Pancreas (tissue), 10 donors: ENCODE measurements at places on chromosomes 5 and 9. TPM values are rescaled to one million over a fixed set of nuclear protein-coding genes. Genes with fewer than 3 reads are reported as not detected.
A peak's percentile ranks its signal among the peaks of the same experiment; 100 is the strongest.

Gene SAXO1
- not detected for total RNA-seq

Gene PLCXD3
- total RNA-seq = 0.79 TPM

DNA sequence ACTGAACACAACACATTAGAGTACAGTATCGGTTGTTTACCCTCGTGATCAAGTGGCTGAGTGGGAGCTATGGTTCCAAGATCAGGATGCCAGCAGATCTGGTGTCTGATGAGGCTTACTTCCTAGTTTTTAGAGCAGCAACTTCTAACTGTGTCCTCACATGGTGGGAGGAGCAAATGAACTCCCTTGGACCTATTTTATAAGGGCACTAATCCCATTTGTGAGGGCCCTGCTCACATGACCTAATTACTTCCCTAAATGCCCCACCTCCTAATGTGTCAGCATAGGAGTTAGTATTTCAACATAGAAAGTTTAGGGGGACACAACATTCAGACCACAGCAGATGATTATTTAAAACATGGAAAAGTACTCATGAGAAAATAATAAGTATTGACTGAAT lies 111.8 kb downstream of the GCNT1 start:
- no peak for DNase-seq
- H3K4me1 ChIP-seq = no peaks in the 10 kb centered on the region
- H3K4me3 ChIP-seq = no peak overlapping the region
- H3K27me3 ChIP-seq = no peaks in the 10 kb centered on the region

DNA sequence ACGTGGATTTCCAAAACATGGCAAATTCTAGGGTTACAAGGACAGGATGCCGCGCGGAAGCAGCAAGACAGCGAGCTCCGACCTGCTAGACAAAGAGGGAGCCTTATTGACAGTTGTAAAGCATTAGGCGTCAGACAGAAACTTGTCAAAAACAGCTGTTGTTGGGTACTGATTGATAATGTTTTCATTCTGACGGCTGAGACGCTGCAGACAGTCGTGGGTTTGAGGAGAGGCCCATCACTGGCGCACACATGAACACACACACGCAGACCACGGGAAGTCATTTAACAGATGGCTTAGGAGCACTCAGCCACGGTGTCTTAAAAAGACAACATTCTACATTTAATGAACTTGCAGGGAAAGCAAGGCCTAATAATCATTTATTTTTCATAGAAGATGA lies 324.0 kb downstream of the NDUFS4 start:
- peaks cover 5% of the 10 kb centered on the region for H3K36me3 ChIP-seq
- no peaks in the 10 kb centered on the region for H3K27me3 ChIP-seq
- H3K27ac ChIP-seq = no peak overlapping the region
- no peaks in the 10 kb centered on the region for H3K4me1 ChIP-seq

DNA sequence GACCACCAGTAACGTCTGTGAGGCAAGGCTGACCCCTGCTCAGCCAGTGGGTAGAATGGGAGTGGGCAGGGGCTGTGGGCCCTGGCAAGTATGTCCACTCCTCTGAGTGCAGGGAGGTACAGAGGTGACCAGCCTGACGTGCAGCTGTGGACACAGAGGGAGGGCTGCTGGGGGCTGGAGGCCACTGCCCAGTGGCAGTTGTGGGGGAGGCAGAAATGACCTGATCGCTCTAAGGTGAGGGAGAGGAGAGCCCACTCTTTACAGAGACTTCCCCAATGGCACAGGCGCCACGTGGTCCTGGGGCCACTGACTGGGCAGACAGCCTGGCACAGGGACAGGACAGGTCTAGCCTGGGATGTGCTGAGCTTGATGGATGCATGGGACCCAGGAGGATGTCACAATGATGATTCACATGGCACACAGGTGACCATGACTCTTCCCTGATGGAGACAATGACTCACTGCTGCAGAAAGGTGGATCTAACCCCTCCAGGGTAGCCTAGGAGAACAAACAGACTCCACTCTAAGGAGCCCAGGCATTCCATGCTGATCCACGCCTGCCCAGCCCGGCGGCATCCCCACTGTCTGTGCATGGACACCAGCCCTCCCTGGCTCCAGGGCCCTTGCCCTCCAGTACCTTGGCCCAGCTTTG lies 7.7 kb downstream of the LPCAT1 start:
- no peak for DNase-seq
- no peaks in the 10 kb centered on the region for H3K4me1 ChIP-seq
- H3K27ac ChIP-seq = no peak overlapping the region
- no peaks in the 10 kb centered on the region for H3K36me3 ChIP-seq
- no peak overlapping the region for H3K4me3 ChIP-seq

DNA sequence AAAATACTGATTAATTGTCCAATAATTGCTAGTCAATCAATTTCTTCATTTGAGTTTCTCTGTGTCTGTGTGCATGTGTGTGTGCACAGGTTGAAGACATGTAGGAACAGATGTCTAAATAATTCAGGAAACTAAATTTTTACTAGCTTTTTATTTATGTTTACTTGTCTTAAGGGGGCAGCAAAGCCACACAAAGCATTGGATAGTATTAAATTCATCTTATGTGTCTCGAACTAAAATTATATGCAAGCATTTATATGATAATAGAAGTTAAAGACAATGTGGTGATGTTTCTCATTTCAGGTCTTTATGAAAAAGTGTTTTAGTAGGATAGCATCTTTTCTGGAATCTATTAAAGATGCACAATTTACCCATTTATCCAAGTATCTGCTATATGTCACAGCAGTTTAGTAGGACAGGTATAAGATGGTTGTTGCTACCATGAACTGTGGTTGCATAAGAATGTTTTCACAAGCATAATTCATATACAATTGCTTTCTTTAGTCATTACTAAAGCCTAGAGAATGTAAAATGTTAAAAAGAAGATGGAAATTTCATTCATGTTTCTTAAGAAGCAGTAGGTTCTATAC lies 784.6 kb upstream of the NUDT12 start:
- H3K36me3 ChIP-seq = no peaks in the 10 kb centered on the region
- no peak overlapping the region for H3K4me3 ChIP-seq
- no peaks in the 10 kb centered on the region for H3K4me1 ChIP-seq
- H3K27ac ChIP-seq = no peak overlapping the region
- no peaks in the 10 kb centered on the region for H3K27me3 ChIP-seq
- DNase-seq = no peak

DNA sequence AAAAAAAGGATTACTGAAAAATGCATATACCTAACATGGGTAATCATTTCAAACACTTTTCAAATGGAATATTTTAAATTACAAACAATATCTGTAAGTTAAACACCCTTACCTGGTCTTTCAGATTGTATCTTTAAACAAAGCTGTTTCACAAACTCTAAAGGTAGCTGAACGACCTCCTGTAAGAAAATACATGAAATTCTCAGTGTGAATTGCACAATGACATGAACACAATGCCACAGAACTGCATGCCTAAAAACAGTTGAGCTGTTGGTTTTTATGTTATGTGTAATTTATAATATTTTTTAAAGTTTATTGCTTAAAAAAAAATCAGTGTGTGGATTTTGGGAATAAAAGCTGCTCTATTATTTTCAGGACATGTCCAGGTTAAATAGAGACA lies 17.5 kb downstream of the IPPK start:
- H3K27ac ChIP-seq = no peak overlapping the region
- no peaks in the 10 kb centered on the region for H3K36me3 ChIP-seq
- no peak overlapping the region for H3K4me3 ChIP-seq
- H3K27me3 ChIP-seq = no peaks in the 10 kb centered on the region
- DNase-seq = no peak

- DNase-seq = peak; percentile 62
- H3K27me3 ChIP-seq = no peaks in the 10 kb centered on the region
- H3K36me3 ChIP-seq = no peaks in the 10 kb centered on the region
- H3K4me3 ChIP-seq = no peak overlapping the region
- peaks cover 47% of the 10 kb centered on the region for H3K4me1 ChIP-seq
Observed at GRCh38 chr5:139638736-139639618, 9.2 kb upstream of the CXXC5 start.

DNA sequence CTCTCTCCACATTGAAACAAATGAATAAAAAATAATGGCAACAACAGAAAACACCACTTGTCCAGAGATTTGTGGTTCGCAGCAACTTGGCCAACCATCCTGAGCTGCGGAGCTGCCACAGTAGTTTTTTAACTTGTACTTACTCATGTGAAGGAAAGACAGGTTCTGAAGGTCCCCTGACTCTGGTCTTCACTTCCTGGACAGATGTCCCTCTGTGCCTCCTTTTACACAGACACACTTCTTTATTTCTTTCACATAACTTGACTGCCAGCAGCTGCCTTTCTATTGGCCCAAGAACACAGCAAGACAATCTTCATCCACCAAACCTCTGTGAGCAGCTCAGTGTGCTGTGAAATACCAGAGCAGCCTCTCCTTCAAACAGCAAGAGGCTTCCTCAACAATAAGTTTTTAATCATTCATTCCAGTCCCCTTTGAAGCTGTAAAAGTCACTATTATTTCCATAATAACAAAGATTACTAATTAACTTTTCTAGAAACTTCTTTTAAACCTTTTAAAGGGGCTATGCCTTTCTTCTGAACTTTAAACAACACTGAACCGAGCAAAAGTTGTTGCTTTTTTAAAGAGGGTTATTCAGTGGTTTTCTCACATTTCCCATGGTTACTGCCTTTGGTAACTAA lies 198.7 kb downstream of the NR2F1-AS1 start:
- no peak for DNase-seq
- no peaks in the 10 kb centered on the region for H3K4me1 ChIP-seq
- no peaks in the 10 kb centered on the region for H3K36me3 ChIP-seq
- no peak overlapping the region for H3K4me3 ChIP-seq
- H3K27ac ChIP-seq = no peak overlapping the region
